ENCODE measurements at places on chromosomes 2 and 18.

GRCh38 chr2:97878865-97879264, 116.9 kb downstream of the TMEM131 start:
- no peak for DNase-seq

DNA sequence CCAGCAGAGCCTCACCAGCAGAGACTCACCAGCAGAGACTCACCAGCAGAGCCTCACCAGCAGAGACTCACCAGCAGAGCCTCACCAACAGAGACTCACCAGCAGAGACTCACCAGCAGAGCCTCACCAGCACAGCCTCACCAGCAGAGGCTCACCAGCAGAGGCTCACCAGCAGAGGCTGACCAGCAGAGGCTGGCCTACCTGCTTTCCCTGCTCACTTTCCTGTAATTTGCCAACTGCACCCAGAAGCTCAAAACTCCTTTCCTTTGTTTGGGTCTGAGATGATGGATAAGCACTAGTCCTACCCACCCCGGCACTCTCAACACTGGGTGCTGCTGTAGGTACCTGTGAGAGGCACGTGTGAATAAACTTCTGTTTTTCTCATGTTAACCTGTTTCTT, 36.4 kb upstream of the PXDN start:
- no peak for DNase-seq

DNA sequence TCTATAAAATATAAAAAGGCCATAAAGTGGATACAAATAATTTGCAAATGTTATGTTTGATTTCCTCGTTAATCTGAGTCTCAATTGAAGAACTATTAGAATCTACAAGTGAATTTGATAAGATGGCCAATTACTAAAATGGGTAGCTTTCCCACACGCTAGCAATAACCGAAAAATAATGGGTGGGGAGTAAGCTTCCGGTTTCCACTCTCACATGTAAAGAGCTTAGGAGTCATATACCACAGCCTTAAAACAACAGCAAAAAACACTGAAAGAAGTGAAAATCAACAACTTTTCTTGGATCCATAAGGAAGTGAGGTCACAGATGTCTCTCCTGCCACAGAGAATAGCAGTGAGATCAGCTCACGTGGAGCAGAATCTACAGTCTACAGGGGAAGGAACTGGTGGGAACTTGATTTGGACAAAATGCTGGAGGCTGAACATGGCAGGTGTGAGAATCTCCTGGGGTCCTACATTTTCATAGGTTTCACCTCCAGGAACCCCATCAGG, 18.6 kb downstream of the THAP4 start:
- no peak for DNase-seq

DNA sequence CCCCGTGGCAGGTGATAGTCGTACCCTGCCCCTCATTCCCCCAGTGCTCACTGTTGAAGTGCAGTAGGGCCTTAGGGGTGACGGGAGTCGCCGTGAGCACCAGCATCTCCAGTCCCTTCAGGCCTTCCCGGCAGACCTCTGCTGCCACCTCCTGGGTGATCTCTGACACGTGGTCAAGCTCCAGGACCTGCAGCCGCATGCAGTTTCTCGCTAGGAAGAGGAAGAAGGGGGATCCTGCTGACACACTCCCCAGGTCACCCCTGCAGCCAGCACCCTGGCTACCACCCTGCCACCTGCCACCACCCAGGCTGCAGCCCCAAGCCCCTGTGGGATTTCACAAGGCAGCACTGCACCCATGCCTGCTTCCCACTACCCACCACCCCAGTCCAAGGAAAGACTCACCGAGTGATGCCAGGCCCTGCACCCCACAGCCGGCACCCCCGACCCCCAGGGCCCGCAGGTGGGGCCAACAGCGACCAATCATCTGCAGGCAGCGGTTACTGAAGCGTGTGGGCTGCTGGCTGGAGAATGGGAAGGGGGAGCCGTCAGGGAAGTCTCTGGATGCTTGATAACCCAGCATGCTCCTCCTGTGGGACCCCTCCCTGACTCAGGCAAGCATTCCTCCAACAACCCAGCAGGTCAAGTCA, 23.8 kb downstream of the FBXO41 start:
- DNase-seq: no peak

DNA sequence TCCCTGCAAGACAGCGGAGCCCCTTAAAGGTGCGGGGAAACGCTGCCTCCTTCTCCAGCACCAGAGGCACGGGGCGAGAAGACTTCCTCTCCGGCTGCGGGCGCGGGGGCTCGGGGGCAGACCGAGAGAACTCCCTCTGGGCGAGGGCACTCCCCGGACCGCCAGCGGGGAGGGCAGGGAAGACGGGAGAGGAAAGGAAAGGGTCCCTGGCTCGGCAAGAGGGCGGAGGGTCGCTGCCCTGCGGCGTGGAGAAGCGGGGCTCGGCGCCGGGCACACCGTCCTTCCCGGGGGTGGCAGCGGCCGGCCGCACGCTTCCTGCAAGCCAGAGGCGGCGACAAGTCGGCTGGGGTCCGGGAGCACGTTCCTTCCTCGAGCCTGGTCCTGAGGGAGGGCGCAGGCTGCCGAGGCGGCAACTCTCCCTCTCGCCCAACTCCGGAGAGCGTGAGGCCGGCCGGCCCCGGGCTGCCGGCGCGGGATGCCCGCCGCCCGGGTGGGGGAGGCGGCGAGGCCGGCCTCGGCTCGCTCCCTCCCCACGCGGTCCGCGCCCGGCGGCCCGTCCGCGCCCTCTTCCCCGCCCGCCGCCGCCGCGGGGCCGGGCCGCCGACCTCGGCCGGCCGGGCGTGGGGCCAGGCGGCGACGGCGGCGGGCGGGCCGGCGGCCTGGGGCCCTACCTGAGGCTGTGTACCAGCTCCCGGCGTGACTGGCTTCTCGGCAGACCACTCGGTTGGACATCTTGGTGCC, 1.1 kb downstream of the MEMO1 start:
- peak; percentile 27 for DNase-seq

- DNase-seq: no peak
These were observed 4.1 kb downstream of the RNPEPL1 start for GRCh38 chr2:240572141-240573031.

GRCh38 chr2:128551435-128551834, 232.8 kb upstream of the HS6ST1 start:
- DNase-seq: no peak

DNA sequence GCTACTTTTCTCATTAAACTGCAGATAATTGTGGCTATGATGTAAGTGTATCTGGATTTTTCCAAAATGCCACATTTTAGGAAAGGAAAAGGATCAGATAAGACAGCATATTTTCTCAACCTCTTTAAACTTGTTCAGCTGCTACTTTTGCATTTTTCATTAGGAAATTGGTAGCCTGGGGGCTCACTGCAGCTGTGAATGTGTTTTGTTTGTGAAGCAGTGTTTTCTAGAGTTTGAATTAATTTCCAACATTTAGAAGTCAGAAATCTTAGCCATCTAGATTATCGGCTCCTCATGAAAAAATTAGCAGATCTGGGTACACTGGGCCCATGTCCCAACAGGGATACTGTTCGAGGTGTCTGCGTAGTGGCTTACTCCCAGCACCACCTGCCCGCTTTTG, 56.3 kb upstream of the ZDBF2 start:
- DNase-seq: no peak

- DNase-seq: no peak
These were observed 96.2 kb downstream of the NCK2 start for GRCh38 chr2:105840933-105841332.

DNA sequence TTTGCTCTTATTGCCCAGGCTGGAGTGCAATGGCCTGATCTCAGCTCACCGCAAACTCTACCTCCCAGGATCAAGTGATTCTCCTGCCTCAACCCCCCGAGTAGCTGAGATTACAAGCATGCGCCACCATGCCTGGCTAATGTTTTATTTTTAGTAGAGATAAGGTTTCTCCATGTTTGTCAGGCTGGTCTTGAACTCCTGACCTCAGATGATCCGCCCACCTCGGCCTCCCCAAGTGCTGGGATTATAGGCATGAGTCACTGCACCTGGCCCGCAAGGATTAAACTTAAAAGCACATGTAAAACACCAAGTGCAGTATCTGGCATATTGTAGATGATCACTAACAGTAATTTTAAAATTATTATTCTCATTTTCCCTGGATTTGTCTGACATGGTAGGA, 72.9 kb downstream of the C1QL2 start:
- DNase-seq: no peak

- DNase-seq: no peak
These were observed 1.7 kb downstream of the PAX3 start for GRCh38 chr2:222296911-222297599.

- no peak for DNase-seq
These were observed 83.7 kb downstream of the TTC32 start for GRCh38 chr2:19818039-19818438.

DNA sequence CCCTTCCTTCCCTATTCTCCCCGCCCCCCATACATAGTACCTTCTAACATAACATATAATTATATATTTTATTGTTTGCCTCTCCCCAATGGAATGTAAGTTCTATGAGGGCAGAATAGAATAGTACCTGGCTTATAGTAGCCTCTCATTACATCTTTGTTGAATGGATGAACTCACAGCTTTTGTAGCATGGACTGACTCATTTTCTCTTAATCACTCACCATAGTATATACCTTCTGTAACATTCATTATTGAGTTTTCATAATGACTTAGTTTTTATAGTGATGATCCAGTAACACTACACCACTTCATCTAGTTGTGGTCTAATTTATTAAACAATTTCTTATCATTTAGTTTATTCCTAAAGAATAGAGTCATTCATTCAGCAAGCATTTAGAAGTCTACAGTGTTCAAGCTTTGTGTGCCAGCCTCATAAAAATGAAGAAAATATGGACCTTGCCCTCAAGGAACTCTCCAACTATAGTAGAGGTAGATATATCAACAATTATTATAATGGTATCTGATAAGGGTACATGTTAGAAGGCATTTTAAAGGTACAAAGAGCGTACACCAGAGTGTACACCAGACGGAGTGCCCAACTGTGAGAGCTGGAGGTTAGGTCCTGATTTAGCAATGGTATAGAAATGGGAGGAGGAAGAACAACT, 31.1 kb downstream of the NCOA1 start:
- no peak for DNase-seq

DNA sequence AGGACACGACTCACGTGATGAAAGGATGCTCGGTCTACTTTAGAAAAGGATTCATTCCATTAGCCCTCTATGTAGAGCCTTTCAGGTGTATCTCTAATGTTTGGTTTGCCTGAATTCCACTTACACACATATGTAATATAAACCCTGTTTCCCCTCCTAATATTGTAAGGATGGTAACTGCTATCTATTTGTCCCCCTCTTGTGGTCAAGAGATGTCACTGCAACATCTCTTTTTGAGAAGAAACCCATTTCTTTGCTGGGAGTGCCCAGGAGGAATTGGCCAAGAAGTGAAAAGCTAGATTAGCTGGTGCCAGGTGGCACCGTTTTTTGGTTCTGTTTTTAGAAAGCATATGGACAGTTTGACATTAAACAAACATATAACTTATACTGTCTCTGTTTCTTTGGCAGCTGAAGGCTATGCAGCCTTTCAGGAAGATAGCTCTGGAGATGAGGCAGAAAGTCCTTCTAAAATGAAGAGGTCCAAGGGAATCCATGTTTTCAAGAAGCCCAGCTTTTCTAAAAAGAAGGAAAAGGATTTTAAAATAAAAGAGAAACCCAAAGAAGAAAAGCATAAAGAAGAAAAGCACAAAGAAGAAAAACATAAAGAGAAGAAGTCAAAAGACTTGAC, 41.2 kb downstream of the RALBP1 start:
- no peak for DNase-seq
